ENCODE measurements at places on chromosomes 3 and 15.
A peak's percentile ranks its signal among the peaks of the same experiment; 100 is the strongest.

GRCh38 chr3:174120997-174121396 lies 723.5 kb downstream of the NLGN1 start:
- no peak for DNase-seq

- no peak for DNase-seq
Observed at GRCh38 chr3:50388016-50388719, 28.8 kb upstream of the TMEM115 start.

GRCh38 chr3:112688085-112688769 lies 47.3 kb upstream of the CCDC80 start:
- DNase-seq, result no peak

DNA sequence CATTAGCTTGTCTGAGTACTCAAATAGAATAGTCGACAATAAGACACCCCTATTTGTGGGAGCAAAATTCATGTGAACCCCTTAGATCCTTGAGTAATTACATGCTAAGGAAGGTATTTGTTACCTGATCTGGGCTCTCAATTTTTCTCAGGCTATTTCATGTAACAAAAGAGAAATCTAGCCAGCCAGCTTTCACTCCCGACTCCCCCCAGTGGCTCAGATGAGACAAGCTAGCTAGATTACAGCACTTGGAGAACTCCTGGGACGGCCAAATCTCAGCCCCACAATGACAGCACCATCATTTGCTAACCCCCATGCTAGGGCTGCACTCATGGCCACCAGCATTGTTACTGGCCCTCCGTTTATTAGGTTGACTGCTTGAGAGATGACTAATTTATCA lies 41.3 kb downstream of the GLDN start:
- peak; percentile 27 for DNase-seq

Data from HepG2 (cell line).